IPS-NIHi11 (cell line): ENCODE measurements at places on chromosomes 2 and 18.
A peak's percentile ranks its signal among the peaks of the same experiment; 100 is the strongest.

GRCh38 chr18:13587937-13588336, 138.4 kb downstream of the FAM210A start:
- no peak for DNase-seq

DNA sequence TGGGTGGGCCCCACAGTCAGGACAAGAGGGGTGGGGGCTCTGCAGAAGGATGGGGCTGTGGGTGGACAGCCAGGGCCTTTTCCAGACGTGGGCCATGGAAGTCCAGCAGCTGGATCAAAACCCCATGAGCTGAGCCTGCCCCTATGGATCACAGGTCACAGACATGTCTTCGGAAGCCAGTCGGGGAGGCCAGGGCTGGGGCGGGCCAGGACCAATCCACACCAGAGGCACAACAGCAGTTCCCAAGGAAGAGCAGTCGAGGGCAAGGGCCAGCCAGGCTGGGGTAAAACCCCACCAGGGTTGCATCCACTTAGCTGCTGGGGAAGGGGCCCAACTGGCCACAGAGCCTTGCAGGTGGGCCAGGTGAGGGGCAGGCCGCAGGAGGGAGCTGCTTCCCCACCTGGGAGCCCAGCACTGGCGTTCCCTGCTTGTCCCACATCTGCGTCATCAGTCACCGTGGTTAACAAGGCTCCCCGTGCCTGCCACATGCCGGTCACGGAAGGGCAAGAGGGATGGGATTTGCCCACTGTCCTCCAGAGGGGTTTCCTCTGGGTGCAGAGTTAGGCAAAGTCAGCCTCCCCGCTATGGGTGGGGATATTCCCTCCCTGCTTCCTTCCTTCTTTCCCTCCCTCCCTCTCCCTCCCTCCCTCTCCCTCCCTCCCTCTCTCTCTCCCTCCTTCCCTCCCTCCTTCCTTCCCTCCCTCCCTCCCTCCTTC, 46.4 kb upstream of the ODC1 start:
- DNase-seq, result no peak

- no peak for DNase-seq
Observed at GRCh38 chr2:85012855-85013254, 41.9 kb downstream of the KCMF1 start.

DNA sequence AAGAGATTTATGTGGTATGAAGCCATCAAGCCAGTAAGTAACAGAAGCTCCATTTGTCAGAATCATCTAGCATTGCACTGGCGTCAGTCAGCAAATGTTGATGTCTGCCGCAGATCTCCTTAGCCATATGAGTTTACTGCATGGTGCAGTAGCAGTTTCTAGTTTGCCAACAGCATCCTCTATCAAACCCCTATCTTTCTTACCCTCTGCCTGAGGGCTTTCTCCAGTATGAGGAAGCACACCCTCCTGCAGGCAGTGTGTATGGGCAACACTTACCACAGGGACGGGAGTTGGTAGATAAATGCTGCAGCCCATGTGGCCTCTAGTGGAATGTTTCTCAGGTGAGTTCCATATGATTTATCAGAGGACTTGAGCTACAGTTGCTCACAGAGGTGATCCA, 63.7 kb downstream of the EFEMP1 start:
- peak; percentile 13 for DNase-seq

GRCh38 chr2:231884438-231885140, 41.6 kb downstream of the NPPC start:
- DNase-seq, result no peak

- DNase-seq, result no peak
Observed at GRCh38 chr18:74013955-74014354, 133.7 kb downstream of the FBXO15 start.

DNA sequence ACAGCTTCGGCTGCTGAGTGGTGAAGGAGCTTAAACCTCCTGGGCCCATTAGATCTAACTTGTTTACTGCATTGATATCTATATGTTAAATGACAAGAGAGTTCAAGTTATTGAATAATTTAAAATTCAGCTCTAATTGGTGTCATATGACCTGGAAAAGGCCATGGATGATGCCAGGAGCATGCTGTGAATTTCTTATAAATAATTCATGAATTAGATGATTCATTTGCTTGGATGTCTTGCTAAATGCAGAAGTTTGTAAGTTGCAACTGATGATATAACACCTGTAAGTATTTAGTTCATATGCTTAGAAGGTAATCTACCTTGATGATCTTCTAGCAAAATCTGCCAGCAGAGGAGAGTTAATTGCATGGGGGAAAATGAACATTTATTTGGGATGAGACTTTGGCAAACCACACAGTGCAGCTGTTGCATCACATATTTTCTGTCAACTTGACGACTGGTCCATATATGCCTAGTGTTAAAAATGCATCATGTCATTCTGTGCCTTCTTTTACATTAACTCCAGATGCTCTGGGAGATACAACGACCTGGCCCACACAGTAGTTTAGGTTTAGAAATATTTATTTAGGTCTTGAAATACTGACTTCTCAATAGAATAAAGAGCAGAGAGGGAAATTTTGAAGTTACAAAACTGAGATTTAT, 226.3 kb downstream of the KIAA1328 start:
- DNase-seq, result no peak

GRCh38 chr2:100045000-100045399, 97.4 kb downstream of the AFF3 start:
- DNase-seq, result no peak
